ENCODE measurements at places on chromosomes 1 and 21. TPM values are rescaled to one million over a fixed set of nuclear protein-coding genes. Genes with fewer than 3 reads are reported as not detected.

The PTGFRN gene
- 29.1 TPM for total RNA-seq

The CAPZA1 gene
- 106 TPM for total RNA-seq

The OR2T11 gene
- not detected for total RNA-seq

The REN gene
- total RNA-seq = not detected

The SOX13 gene
- 19.6 TPM for total RNA-seq

The LCE1D gene
- total RNA-seq = not detected

GRCh38 chr1:185636848-185637247 lies 97.3 kb upstream of the HMCN1 start:
- no peak for DNase-seq

DNA sequence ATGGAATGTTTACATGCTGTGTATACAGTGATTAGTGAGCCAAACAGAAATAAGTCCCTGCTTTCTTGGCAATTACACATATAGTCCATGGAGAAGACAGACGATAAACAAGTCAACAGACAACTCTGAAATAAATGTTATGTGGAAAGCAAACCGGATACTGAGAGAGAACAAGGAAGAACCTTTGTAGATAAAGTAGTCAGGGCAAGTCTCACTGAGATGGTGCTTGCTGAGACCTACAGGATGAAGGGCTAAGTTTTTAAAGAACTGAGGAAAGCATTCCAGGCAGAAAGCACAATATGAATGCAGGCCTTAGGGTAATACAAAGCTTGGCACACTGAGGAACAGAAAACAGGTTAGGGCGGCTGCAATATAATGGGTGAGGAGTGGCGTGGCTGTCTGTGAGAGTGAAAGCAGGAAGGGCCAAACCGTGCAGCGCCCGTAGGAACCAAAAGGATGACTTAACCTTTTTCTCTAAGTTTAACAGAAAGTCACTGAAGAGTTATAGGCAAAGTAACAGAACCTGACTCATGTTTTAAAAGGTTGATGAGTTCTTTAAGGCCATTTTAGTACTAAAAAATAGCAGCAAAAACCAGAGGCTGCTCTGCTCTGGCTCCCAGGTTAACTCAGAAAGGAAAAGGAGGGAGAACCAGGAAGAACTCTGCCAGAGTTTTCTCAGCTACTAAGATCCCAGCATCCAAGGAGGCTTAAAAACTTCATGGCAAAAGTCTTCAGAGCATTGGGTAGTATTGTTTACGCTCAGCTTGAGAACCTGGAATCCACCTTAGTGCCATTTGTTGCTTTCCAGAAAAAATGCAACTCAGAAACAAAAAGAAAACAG lies 8.7 kb upstream of the TTF2 start:
- DNase-seq = no peak

DNA sequence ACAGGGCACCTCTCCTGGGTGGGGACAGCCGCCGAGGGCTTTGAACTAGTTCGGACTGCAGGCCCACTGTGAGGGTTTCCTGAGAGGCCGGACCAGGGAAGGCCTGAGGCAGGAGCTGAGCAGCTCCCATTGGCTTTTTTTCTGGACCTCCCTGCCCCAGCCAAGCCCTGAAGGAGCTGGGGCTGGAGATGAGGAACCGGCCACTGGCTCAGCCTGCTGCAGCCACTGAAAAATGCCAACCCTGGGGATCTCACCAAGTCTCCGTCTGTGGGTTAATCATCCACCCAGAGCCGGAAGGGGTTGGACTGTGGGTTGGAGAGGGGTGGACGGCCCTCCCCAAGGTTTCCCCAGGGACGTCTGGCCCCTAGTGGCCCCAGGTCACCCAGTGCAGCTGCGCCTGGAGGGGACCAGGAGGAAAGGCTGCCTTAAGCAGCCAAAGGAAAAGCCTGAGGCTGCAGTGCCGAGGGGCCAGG lies 2.5 kb downstream of the VWA1 start:
- DNase-seq = no peak

GRCh38 chr1:22792396-22793160 lies 81.9 kb downstream of the EPHB2 start:
- no peak for DNase-seq

DNA sequence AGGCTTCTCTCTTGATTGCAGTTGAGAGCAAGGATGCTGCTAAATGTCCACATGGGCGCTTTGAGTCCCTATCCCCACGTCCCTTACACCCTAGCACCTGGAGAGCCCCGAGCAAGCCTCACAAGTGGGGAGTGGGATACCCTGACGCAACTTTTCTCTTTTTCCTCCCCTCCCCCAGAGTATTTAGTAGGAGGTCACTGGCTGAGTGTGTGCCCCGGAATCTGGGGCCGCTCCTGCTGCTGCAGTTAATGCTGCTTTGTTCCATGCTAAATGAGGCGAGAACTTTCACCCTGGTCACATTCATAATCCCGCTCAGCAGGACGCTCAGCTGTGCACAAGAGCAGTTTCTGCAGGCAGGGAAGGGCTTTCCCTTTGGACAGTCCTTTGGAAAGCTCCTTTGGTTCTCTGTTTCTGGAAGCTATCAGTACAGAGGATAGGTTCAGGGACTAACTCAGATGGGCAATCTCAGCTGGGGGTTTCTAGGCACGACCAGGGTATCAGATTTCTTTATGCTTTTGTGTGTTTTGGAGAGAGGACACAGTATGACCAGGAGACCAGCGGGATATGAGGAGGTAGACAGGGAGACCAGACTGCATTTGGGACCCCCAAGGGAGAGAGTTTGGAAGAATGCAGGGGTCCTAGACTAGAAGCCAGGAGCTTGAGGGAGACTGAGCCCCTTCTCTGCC lies 75.9 kb downstream of the NOS1AP start:
- DNase-seq = no peak

GRCh38 chr1:243287123-243287460 lies 31.3 kb downstream of the SDCCAG8 start:
- no peak for DNase-seq

DNA sequence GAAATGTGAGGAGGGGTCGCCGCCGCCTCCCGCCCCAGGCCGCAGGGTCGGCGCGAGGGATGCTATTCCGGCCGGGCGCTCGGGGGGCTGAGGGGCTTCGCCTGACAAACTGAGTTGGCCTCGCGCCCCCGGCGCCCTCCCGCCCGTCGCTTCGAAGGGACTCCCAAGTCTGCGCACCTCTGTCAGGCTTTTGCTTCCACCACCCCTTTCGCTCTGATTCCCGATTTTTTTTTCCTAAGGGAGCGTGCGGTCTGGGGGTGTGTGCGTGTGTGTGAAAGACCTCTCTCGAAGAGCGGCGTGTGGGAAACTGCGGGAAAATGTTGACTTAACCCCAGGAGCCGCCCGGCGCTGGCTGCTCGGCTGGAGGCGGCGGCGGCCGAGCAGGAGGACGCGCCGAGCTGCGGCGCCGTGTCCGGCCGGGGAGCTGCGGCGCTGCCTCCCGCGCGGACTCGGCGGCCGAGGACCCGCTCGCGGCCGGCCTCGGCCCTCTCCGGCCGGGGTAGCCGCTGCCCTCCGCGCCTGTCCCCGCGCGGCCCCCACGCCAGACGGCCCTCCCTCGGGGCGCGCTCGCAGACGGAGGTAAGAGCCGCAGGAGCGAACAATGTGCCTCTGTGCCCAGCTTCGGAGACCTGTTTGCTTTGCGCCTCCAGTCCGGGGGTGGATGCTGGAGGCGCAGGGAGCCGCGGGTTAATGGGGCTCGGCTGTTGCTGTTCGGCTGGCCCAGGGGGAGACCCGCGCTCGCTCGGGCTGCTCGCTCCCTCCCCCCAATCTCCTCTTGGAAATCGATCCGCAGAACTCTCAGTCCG lies 1.1 kb downstream of the ADGRL2 start:
- peak; percentile 38 for DNase-seq

- no peak for DNase-seq
Measured at GRCh38 chr1:202680586-202681352, 29.5 kb downstream of the SYT2 start.

DNA sequence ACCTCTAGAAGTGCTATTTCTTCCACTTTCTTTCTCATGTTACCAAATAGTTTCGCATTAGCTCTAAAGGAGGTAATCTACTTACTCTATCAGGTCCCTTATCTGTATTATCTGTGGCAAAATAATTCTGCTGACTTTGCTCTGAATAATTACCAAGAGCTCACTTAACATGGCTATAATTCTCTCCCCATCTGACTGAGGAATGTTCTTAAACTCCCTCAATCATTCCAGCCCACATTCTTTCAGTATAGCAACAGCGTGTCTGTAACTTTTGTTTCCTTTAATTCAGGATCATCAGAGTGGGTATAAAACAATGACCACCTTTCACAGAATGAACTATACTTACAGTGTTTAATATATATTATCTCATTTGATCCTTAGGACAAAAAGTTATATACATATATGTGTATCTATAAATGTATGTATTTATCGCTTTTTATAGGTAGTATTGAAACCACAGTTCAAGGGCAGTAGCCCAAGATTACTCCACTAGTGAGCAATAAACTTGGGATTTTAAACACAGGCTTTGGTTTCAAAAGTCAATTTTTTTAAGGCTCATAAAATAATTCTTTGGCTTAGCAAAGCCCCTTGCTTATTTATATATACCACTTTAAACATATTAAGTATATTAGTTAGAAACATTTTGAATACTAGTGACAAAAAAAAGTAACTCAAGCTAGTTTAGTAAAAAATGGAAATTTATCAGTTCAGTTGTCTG lies 36.1 kb upstream of the ST6GALNAC3 start:
- no peak for DNase-seq

DNA sequence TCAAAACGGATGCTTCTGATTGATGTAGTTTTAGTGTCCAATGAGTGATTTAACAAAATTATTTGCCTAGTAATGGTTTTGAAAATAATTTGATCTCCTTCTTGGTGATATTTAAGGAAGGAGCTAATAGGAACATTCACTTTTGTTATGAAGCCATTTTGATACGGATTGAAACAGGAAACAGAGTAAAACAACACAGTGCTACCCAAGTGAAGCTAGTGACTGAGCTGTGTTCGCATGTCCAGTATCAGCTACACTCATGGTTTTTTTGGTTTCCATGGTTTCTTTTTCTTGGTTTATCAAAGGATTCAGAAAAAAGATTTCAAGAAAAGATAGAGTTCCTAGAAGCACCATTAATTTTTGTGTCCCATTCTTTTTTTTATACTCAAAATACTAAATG lies 40.1 kb upstream of the PLEKHO1 start:
- DNase-seq = no peak

DNA sequence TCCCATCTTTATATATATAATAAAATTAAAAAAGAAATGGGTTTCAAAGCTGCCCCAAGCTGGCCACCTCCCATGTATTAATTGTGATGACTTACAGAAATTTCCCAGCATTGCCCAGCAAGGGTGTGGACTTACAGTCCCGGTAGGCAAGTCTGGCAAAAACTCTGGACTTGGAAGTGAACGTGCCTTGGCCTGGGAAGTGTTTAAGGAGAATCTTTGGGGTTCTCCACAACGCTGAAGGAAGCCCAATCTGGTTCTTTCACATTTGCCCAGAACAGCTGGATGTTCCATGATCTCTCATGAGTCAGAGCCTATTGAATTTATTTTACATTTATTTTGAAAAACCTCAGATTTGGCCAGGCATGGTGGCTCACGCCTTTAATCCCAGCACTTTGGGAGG lies 98.4 kb upstream of the SLC45A1 start:
- no peak for DNase-seq

GRCh38 chr1:98327220-98327861 lies 334.2 kb upstream of the SNX7 start:
- DNase-seq = no peak

DNA sequence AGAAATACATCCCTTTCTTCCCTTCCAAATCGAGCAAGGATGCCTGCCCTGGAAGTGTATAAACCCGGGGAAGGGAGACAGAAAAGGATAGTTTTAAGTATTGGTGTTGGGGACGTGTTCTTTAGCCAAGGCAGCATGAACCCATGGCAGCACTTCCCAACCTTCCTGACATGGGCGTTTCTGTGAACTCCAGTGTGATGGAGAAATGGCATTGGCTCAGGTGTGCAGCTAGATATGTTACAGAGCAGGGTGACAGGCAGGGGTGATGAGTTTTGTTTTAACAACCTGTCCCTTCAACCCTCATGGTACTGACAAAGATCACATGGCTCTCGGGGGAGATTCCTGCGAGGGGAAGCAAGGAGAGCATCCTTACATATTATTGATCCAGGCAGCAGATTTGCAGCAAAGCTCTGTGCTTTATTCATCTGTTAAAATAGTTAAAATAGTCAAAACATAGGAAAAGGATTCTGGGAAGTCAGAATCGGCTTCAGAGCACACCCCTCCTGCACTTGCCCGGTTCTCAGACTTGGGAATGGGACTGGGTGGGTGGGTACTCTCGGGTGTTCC lies 4.0 kb downstream of the MX1 start:
- DNase-seq = no peak

GRCh38 chr1:215749414-215749813 lies 182.3 kb downstream of the KCTD3 start:
- no peak for DNase-seq

DNA sequence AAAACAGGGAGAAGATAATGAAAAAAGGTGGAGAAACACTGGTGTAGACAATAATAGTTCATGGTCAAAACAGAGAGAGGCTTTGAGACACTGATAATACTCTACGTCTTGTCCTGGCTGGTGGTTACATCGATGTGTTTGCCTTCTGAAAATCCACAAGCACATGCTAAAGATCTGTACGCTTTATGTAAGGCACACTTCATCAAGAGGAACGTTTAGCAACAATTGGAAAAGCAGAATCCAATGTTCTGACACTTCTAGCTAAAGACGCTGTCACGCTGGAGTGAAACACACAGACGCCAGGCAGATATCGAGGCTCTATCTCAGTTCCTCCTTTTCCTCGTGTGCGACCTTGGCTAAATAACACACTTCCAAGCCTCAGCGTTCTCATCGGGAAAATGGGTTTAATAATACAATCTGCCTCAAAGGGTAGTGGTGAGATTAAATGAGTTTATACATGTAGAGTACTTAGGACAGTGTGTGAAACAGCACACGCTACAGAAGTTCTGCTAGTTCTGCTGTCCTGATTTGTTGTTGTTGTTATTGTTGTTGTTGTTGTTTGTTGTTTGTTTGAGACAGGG lies 386.1 kb downstream of the SETD4 start:
- no peak for DNase-seq

- DNase-seq = no peak
Measured at GRCh38 chr1:92749024-92749634, 35.8 kb downstream of the EVI5 start.

Measured in thyroid gland (tissue), 4 donors.